ENCODE measurements at places on chromosomes 5 and 9.

DNA sequence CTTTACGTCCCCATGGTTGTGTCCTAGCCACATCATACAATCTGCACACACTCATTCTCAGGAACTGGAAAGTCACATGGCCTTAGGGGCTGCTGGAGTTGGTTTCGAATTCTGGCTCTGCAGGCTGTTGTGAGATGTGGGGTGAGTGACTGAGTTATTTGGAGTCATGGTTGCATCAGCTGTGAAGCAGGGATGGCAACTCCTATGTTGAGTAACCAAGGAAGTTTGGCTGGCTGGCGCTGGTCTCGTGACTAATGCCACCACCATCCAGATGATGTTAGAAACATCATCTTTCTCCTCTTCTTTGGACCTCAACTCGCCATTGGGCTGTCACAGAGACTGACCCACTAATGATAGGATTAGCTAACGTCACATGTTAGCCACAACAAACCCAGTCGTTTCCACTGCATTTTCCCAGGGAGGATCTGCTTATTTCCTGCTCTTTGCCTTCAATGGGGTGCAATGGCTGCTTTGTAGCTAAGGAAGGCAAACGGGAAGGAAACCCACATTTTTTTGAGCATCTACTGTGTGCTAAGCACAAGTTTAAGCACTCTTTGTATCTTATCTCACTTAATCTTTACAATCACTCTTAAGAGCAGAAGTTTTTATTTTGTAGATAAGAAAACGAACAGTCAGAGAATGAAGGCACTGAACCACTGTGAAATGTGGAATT lies 78.1 kb upstream of the UBTD2 start:
- no peak for DNase-seq

GRCh38 chr5:35365758-35366157 lies 135.5 kb upstream of the PRLR start:
- DNase-seq, result no peak

DNA sequence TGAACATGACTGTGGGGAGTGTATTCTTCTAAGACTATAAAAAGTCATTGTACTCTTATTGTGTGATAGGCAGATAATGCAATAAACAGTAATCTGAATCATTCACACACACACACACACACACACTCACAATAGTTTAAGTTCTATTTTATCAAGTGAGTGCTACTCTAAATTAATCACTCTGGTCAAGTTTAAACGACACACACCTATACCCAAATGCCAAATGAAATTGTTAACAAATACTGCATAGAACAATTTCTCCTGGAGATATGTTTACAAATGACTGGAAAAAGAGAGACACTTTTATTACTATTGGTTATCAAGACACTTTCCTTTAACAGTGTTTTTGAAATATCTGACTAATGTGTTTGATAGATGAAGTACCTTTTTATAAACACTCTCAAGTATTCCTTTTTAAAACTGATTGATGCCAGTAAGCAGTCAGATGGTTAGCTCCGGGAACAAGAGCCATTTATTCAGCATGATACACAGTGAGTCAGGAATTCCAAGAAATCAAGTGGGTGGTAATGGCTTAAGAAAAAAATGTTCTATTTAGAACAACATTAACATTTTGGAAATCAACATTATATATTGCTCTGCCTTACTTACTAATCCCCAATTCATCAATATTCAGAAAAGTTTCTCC lies 521.6 kb upstream of the ST8SIA4 start:
- no peak for DNase-seq

DNA sequence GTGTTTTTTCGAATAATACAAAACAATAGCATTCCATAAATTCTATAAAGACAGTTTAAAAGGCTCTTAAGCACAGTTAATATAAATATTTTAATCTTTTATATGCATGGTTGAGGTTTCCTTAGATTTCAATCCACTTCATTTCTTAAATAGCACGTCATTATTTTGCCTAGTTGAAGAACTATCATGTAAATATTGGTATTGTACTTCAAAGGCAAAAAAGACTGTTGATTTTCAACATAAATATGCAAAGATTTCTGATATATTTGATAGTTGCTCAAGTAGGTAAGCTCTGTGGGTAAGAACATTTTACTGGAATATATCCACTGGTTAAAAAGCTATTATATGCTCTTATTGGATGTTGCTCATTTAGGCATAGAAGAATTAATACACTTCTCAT lies 458.6 kb downstream of the NR2F1-AS1 start:
- DNase-seq, result no peak

DNA sequence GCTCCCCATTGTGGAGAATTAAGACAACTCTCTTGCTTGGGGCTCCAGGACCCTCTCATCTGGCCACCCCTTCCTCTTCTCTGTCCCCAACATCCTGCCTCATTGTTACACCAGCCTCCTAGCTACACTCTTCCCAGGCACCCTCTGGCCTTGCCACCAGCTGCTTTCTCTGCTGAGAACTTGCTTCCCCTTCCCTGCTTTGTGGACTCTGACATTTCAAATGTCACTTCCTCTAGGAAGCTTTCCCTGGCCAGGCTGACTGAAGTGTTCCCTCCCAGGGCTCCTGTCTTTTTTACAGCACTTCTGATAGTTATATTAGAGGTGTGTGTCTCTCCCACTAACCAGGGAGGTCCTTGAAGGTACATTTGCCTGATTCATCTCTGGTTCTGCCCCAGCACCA lies 194.0 kb upstream of the KLF4 start:
- DNase-seq, result no peak

GRCh38 chr9:38162332-38163211 lies 93.5 kb upstream of the SHB start:
- no peak for DNase-seq

- no peak for DNase-seq
Measured at GRCh38 chr5:146336197-146336596, 2.4 kb upstream of the POU4F3 start.

DNA sequence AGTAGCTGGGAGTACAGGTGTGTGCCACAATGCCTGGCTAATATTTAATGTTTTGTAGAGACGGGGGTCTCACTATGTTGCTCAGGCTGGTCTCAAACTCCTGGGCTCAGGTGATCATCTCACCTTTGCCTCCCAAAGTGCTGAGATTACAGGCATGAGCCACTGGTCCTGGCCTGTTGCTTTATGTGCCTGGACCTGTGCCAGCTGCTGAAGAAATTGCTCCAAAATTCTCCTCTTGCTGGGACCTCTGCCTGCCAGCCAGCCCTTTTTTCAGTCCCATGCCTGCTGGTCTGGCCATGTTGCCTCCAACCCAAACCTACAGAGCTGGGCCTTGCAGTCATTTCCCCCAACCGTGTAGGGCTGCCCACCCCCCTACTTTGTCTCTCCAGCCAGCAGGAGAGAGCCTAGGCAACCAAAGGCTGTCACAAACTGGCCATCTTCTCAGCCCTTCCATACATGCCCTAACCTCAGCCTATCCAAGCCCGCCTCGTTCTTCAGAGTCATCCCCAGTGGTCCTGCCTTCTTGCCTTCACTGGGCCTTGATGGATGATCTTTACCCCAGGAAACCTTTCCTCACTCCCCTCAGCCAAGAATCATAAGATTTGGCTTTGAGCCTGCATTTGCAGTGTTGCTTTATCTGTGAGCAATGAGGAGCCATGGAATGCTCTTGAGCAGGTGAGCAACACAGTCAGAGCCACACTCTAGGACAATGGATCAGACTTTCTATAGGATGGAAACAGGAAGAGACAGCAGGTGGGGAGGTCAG lies 27.4 kb upstream of the SYNPO start:
- DNase-seq, result no peak

GRCh38 chr9:120735415-120736126 lies 21.3 kb upstream of the MEGF9 start:
- no peak for DNase-seq

DNA sequence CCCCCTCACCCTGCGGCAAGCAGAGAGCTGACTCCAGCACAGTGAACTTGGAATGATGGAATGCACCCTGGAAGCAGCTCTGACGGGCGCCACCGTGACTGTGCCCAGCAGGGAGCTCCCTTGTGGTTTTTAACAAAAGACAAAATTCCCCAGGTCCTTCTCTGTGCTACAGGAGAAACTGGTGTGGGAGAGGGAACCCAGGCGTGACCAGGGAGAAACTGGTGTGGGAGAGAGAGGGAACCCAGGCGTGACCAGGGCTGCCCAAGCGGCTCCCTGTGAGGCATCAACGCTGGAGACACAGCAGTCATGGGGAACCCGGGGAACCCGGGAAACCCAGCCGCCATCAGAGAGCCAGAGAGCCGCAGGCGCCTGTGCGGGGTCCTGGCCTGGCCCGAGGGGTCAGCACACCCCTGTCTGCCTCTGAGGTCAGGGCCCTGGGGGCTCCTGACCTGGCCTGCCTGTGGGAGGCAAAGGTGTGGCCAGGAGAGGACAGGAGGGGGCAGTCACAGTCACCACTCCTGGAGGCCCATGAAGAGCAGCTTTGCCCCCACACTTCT lies 3.1 kb upstream of the AHRR start:
- DNase-seq, result no peak
